ENCODE measurements at places on chromosomes 3 and 15.

DNA sequence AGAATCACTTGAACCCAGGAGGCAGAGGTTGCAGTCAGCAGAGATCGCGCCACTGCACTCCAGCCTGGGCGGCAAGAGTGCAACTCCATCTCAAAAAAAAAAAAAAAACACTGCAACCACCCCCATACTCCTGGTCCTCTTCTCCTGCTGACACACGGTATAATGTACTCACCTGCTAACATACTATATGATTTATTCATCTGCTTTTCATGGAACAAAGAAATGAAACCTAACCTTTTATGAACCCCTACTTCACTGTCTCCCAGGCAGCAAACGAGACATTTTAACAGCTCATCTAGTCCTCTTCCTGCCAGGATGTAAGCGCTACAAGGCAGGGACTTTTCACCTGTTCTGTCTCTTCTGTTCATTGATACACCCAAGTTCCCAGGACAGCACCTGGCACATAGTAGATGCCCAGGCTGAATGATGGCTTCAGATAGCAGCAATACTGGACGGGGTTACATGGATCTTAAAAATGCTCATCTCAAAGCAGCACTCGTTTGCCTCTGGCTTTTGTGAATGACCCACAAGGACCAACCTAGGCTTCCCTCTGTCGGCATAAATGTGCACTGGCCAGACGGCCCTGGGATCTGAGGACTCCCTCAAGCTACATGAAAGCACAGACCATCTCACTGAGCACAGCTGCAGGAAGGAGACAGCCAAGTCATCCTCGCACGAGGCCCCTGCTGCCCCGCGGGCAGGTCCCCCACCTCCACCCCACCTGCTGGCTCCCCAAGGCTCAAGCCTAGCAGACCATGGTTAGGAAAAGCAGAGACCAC, 20.3 kb downstream of the XXYLT1 start:
- DNase-seq = peak; percentile 81

GRCh38 chr15:61467823-61468222, 238.7 kb upstream of the RORA start:
- no peak for DNase-seq

GRCh38 chr3:192186498-192186897, 540.8 kb downstream of the FGF12 start:
- DNase-seq = no peak

- no peak for DNase-seq
Observed at GRCh38 chr15:38208206-38208605, 44.4 kb upstream of the SPRED1 start.

GRCh38 chr15:72174551-72175165, 22.9 kb downstream of the GRAMD2A start:
- DNase-seq = no peak

GRCh38 chr3:188389711-188390342, 235.9 kb downstream of the LPP start:
- DNase-seq = no peak
